ENCODE measurements at places on chromosomes 16 and 17.

GRCh38 chr17:6005939-6006338 is 64.2 kb upstream of the WSCD1 start:
- no peak for DNase-seq

DNA sequence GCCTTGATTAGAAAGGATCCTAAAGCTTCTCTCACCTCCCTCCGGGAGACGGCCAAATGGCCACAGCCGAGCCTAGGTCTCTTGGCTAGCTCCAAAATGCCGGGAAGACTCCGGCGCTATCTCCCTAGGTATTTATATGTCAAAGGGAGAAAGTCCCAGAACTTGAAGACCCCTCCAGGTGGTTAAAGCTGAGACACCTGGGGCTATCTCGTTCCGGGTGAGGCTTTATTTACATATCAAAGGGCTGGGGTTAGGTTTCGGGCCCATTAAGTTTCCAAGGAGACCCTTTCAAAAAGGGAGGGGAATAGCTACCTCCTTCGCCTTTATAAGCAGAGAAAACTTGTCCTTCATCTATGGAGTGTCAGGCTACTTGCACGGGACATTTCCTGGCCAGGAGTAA is 70.9 kb upstream of the KIFC3 start:
- DNase-seq, result no peak

DNA sequence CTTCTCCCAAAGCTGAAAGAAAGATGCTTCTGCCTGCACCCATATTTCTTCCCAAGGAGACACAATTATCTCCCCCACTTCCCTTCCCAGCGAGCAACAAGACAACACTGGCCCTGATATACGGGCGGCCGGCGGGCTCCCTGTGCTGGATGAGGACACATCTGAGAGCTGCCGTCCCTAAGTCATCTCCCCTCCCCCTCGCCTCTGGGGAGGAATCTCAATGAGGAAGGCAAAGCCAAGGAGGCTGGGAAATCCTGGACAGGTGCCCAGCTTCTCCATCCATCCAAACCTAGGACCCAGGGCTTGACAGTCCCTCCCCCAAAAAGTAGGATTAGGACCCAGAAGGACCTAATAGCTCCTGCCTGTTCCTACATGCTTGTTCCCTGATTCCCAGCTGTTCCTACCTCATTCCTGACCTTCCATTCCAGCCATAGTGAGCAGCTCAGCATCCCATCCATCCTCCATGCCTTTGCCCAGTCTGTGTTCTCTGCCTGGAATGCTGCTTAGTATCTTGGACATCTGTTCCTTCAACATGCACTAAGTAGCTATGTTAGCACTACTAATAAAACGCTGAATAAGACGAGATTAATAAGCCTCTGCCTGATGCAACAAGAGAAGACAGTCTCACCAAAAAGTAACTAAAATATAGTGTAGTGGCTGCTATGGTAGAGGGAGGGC is 167.9 kb downstream of the CCT6B start:
- DNase-seq, result no peak

DNA sequence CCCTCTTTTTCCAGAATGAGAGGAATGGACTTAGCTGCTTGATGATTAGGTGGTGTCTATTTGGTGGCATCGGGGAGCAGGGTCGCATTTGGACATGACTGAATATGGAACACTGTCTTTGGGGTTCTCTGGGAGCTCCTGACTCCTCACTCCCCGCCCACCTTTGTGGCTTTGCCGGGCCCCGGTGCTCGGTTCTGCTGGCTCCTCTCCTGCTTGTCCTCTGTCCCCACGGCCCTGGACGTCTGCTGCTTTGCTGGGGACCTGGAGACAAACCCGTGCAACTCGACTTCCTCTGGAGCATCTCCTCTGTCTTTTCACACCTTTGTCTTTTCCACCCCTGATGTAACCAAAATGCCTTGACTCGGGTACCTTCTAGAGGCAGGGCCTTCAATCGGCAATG is 135.7 kb downstream of the IRX3 start:
- DNase-seq, result no peak

DNA sequence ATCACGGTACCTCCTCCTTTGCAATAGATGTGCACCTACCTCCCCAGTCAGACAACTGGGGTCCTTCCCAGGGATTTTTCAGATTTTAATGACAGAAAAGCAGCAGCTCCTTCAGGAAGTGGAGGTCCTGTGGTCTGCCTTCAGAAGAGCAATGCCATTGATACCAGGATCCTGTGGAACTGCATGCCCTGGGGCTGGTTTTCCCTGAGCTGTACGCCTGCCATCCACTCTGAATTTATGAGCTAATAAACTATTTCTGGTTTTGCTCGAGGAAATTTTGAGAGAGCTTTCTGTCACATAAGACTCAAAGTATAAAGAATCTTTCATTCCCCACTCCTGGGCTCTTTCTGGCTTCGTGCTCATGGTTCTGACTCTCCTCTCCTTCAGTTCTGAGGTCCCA is 10.0 kb upstream of the CCL23 start:
- no peak for DNase-seq

GRCh38 chr16:8678068-8678927 is 3.9 kb downstream of the ABAT start:
- DNase-seq, result no peak

DNA sequence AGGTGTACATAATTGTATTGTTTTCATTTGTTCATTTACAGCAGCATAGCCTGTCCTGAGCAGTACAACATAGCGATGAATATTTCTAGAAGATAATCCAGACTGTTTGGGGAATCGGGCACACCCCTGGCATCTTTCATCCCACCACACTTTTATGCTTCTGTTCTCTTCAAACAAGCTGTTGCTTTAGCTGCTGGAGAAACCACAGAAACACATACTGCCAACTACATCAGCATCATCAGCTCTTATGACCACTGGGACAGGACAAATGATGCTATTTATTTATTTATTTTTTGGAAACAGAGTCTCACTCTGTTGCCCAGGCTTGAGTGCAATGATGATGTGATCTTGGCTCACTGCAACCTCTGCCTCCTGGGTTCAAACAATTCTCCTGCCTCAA is 22.6 kb upstream of the HAPSTR1 start:
- no peak for DNase-seq

DNA sequence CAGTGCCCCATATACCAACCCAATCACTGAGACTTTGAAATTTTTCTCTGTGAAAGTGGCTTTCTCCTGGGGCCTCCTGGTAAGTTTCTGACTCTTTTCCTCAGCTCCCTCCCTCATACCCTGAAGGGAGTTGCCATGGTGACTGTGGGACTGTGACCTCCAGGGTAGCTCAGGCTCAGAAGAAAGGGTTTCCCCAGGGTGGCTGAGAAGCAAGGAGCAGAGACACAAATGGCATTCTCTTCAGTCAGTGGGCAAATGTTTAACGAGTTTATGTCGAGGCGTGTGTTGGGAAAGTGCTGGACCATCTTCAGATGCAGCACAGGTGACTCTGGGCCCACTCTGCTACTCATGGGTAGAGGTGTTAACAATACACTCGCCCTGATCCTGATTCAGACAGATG is 46.8 kb downstream of the MRPS23 start:
- no peak for DNase-seq

GRCh38 chr16:72174726-72175125 is 2.8 kb upstream of the PMFBP1 start:
- no peak for DNase-seq

DNA sequence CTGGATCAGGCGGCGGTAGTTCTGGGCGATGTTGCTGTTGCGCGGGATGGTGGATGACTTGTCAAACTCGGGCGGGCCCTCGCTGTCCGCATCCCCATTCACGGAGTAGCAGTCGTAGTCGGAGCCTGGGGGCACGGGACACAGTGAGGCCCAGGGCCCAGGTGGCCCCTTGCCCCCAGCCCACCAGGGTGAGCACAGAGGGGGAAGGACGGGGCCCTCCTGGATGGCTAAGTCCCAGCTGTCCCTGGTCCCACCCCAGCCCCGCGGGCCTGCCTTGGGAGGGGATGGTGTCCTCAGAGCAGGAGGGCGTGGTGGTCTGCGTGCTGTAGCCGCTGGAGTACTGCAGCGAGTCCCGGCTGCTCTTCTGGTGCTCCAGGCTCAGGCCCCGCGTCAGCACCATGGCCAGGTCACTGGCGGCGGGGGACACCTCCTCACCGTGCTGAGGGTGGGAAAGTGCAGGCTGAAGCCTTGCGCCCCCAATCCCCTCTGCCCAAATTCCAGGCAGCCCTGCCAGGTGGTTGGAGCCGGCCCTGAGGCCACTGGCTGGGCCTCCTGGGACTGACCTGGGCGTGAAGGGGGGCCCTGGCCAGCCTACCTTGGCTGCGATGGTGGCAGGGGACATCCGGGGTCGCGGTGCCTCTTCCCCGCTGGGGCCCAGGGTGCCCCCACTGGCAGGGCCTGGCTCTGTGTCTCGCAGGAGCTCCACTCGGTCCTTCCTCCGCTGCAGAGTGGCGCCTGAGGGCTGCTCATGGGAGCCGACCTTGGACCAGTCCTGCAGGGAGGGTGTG is 18.2 kb downstream of the IL34 start:
- DNase-seq, result no peak

- no peak for DNase-seq
Observed at GRCh38 chr16:16578701-16579100, 199.8 kb downstream of the NPIPA7 start.

- no peak for DNase-seq
Observed at GRCh38 chr17:21214777-21215541, 998 bp upstream of the TMEM11 start.

GRCh38 chr16:9328411-9328810 is 237.0 kb downstream of the HAPSTR1 start:
- DNase-seq, result no peak

DNA sequence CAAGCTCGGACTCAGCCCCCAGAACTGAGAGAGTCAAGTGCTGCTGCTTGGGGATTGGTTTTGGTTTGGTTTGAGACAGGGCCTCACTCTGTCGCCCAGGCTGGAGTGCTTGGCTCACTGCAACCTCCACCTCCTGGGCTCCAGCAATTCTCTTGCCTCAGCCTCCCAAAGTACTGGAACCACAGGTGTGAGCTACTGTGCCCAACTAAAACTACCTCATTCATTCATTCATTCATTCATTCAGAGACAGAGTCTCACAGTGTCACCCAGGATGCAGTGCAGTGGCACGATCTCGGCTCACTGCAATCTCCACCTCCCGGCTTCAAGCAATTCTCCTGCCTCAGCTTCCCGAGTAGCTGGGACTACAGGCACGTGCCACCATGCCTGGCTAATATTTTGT is 24.7 kb downstream of the UNKL start:
- DNase-seq, result no peak

GRCh38 chr17:77498091-77498741 is 357.4 kb downstream of the SEC14L1 start:
- no peak for DNase-seq

DNA sequence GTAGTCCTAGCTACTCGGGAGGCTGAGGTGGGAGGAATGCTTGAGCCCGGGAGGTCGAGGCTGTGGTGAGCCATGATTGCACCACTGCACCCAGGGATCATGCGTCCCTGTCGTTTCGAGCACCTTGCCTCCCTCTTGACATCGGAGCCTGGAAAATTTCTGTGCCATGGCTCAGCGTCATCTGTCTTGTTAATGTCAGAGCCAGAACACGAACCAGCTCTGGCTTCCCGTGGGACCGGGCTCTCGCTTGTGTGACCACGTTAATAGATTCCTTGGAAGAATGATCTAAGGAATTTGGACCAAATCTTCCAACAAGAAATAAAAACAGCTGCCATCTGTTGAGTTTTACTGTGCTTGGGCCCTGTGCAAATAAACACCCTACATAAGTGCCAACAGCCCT is 117.7 kb downstream of the ABCC1 start:
- DNase-seq, result no peak

- no peak for DNase-seq
Observed at GRCh38 chr17:60646701-60647100, 30.9 kb upstream of the BCAS3 start.

DNA sequence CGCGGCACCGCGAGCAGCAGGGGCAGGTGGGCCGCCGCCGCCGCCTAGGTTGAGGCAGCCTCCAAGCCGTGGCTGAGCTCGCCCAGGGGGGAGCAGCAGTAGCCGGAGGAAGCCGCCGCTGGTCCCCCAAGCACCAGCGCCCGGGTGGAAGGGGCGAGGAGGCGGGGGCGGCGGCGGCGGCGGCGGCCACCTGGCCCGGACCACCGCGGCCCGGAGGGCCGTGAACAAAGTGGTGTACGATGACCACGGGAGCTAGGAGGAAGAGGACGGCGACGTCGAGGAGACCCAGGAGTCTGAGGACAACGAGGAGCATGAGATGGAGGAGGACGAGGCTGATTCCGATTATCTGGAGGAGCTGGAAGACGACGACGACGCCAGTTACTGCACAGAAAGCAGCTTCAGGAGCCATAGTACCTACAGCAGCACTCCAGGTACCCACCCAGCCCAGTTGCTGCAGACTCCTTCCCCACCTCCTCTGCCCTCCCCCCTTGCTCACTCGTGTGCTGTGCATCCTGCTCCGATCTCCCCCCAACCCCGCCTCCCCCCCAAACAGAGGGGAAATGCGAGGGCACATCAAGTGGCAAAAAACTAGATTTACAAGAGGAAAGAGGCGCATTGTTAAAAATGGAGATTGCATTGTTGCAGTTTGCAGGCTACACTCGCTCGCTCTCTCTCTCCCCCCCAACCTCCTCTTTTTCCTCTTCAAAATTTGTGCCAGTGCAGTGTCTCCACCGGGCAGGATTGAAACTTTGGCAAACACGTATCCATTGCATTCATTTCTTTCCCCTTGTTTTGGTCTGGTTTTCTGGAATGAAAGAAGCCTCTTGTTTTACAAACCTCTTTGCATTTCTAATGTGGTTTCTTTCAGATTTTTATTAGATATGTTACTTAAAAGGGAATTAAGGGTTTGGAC is 41.8 kb upstream of the AMZ2 start:
- DNase-seq, result peak; percentile 81

- no peak for DNase-seq
Observed at GRCh38 chr16:86865851-86866662, 287.7 kb downstream of the FOXL1 start.

DNA sequence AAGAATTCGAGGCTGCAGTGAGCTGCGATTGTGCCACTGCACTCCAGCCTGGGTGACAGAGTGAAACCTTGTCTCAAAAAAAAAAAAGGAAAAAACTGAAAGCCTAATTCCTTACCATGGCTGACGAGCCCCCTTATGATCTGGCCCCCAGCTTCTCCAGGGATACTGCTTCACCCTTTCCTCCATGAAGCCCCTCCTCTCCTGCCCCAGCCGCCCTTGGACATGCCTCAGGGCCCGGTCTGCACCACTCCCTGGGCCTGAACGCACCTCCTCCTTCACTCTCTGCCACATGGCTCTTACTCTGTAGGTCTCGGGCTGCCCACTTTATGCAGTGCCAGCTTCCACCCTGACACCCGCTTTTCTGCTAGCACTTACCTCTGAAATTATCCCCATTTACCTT is 65.3 kb downstream of the COG7 start:
- no peak for DNase-seq

DNA sequence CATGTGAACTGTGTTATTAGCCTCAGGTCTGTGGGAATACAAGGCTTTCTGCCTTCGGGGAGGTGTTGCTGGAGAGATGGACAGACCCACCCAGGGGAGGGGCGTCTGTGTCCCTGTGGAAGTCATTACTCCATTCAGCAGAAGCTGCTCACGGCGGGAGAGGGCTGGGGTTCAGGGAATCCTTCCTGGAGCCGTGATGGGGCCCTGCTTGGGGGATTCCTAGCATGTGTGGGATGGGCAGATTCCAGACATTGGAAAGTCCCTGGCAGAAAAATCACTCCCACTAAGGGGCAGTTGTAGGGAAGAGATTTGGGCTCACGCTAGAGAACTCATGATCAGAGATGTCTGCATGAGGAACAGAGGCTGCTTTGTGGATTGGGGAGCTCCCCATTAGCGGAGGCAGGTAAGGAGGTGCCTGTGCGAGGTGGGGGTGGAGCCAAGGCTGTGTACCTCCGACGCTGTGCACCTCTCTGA is 56.3 kb upstream of the IL34 start:
- no peak for DNase-seq
